ENCODE measurements at places on chromosomes 16 and 17.

- no peak for DNase-seq
Measured at GRCh38 chr17:41315814-41316445, 420 bp upstream of the KRTAP17-1 start.

DNA sequence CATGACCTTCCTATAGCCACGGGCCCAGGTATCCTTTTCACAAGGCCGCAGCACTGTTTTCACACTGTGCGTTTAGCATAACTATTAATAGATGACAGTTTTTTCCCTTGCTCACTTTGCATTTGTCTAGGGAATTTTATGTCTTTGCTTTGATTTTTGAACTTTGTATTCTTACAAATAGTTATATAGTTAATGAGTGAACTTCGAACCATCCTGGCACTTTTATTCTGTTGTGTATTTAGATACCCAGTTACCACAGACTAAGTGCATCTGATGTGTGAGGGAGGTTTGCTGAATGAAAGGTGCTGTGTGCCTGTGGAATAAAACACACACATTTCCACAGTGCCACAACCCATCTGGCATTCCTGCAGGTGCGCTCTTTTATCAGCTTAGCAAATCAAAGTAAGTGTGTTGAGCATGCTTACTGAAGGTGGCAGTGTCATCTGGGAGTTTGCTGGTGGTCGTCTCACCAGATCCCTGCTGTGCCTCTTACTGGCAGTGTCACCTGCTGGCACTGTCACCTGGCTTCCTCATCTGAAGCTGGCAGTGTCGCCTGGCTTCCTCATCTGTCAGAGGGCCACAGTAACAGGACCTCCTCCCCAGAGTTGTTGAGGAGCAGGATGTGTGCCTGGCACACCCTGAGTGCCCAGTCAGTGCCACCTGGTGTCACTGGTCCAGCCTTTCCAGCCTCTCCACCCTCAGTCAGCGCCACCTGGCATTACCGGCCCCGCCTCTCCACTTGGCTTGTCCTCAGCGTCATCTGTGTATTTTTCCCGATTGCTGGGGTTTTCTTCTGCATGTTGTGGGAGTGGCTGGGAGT lies 37.6 kb downstream of the USP10 start:
- no peak for DNase-seq

- no peak for DNase-seq
Measured at GRCh38 chr17:68568581-68568980, 32.6 kb downstream of the FAM20A start.

DNA sequence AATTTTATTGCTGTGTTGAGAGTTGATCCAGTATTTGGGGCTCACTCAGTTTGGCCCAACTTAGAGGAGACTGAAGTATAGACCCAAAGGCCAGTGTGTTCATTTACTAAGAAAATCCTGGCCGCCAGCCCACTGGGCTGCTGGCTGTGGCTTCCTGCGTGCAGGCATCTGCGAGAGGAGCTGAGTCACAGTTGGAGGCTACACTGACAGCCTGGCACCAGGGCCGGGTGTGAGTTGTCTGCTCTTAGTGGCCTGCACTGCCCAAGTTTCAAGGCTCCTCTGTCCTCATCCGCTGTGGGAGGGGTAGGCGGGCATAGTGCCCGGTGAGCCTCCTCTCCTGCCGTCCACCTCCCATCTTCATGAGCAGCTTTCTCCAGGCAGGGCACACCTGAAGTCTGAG lies 54.2 kb downstream of the PLD6 start:
- peak; percentile 70 for DNase-seq

GRCh38 chr17:79875511-79875910 lies 36.3 kb upstream of the CBX4 start:
- DNase-seq, result no peak

GRCh38 chr17:49985310-49985990 lies 9.6 kb downstream of the DLX3 start:
- no peak for DNase-seq

GRCh38 chr16:55350984-55351383 lies 27.0 kb downstream of the IRX6 start:
- no peak for DNase-seq

DNA sequence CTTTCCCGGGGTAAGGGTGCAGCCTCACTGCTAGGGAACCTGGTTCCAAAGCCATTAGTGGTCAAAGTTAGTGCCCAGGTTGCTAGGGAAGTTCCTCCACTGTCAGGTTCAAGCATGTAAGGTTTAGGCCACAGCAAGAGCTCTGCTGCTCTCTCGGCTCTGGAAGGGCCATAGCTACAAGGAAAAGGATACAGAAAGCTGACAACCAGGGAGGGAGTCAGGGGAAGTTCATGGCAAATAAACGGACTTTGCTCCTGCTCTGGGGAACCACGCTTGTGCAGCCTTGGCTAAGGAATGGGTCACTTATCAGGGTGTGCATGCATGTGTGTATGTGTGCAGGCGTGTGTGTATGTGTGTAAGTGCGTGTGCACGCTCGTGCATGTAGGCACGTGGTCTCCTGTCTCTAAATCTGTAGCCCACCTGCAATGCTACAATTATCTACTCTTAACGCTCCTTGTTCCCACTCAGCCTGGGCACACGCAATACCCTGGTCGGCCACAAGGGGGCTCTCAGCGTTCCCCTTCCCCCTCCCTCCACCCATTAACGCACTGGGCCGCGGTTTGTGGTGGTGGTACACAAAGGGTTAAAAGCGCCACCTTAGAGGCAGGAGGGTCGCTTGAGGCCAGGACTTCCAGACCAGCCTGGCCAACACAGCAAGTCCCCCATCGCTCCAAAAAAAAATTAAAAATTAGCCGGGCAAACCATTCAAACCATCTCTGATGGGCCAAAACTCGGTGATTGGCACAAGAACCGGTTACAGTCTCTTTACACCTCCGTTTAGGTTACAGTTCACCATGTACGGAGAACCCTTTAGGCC lies 48.4 kb upstream of the KDM8 start:
- no peak for DNase-seq

GRCh38 chr16:10885246-10885645 lies 8.2 kb downstream of the CIITA start:
- no peak for DNase-seq

All from non-pigmented ciliary epithelial cell (primary cell).